ENCODE measurements at places on chromosomes 4 and X.

- no peak for DNase-seq
These were observed 35.8 kb downstream of the GRIA3 start for GRCh38 chrX:123219916-123220315.

- no peak for DNase-seq
These were observed 14.1 kb upstream of the PAPSS1 start for GRCh38 chr4:107734120-107734519.

DNA sequence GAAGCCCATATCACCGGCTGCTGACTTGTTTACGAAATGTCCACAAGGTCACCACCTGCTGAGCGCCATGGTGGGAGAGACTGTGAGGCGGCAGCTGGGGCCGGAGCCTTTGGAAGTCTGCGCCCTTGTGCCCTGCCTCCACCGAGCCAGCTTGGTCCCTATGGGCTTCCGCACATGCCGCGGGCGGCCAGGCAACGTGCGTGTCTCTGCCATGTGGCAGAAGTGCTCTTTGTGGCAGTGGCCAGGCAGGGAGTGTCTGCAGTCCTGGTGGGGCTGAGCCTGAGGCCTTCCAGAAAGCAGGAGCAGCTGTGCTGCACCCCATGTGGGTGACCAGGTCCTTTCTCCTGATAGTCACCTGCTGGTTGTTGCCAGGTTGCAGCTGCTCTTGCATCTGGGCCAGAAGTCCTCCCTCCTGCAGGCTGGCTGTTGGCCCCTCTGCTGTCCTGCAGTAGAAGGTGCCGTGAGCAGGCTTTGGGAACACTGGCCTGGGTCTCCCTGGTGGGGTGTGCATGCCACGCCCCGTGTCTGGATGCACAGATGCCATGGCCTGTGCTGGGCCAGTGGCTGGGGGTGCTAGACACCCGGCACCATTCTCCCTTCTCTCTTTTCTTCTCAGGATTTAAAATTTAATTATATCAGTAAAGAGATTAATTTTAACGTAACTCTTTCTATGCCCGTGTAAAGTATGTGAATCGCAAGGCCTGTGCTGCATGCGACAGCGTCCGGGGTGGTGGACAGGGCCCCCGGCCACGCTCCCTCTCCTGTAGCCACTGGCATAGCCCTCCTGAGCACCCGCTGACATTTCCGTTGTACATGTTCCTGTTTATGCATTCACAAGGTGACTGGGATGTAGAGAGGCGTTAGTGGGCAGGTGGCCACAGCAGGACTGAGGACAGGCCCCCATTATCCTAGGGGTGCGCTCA lies 8.7 kb upstream of the MSANTD1 start:
- no peak for DNase-seq

- no peak for DNase-seq
These were observed 379.8 kb downstream of the ZNF674 start for GRCh38 chrX:46165411-46165810.

- DNase-seq = no peak
These were observed 18.0 kb downstream of the TTC29 start for GRCh38 chr4:146927695-146928094.

- DNase-seq = no peak
These were observed 169.2 kb upstream of the ATP6AP2 start for GRCh38 chrX:40411340-40412111.

- no peak for DNase-seq
These were observed 38.7 kb upstream of the NDST4 start for GRCh38 chr4:115152081-115152480.

DNA sequence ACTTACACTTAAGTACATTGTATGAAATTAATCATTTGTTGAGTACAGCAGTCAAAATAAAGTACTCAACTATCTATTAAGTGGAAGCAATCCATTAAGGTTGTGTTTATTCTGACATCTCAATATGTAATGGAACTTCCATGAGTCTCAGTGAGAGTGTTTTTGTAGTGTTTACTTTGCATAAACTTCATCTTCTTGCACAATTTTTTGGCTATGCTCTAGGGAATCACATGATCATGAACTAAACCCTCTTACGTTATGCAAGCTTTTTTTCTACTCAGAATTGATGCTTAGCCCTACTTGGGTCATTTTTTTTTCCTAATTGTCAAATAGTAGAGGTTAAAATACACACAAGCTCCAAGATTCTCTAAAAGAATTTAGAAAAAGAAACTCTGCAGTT lies 21.1 kb upstream of the PIGA start:
- DNase-seq = no peak

DNA sequence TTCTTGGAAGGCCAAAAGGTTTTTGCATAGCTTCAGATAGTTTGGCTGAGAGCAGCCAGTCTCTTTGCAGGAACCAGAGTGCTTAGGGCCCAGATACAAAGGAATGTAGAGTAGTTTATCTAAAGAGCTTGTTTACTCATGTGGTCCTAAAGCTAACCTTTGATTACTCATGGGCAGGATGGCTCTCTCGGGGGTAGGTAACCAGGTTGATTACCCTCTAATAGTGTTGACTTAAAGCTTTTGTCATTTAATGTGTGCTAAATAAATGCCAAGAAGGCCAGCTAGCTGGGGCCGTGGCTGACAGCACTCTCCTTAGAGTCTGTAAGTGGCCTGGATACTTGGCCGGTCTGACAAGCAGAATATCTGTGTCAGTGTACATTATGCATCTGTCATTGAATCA lies 69.7 kb upstream of the MAGEB16 start:
- no peak for DNase-seq

DNA sequence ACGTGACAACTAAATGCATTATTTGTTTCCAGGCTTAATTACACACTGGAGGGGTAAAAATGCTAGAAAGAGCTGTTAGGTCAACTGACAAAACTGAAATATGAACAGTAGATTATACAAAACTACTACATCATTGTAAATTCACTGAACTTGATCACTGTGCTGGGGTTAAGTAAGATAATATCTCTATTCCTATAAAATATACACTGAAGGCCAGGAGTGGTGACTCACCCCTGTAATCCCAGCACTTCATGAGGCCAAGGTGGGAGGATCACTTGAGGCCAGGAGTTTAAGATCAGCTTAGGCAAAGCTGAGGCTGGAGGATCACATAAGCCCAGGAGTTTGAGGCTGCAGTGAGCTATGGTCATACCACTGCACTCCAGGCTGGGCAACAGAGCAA lies 31.8 kb upstream of the NKX6-1 start:
- no peak for DNase-seq

- no peak for DNase-seq
These were observed 21.1 kb downstream of the AMER1 start for GRCh38 chrX:64184396-64184795.

- DNase-seq = no peak
These were observed 357.3 kb upstream of the NDST4 start for GRCh38 chr4:115470763-115471162.

- no peak for DNase-seq
These were observed 7.2 kb upstream of the CPLX1 start for GRCh38 chr4:833156-833555.

GRCh38 chrX:110733166-110733565 lies 62.5 kb downstream of the CHRDL1 start:
- DNase-seq = no peak

DNA sequence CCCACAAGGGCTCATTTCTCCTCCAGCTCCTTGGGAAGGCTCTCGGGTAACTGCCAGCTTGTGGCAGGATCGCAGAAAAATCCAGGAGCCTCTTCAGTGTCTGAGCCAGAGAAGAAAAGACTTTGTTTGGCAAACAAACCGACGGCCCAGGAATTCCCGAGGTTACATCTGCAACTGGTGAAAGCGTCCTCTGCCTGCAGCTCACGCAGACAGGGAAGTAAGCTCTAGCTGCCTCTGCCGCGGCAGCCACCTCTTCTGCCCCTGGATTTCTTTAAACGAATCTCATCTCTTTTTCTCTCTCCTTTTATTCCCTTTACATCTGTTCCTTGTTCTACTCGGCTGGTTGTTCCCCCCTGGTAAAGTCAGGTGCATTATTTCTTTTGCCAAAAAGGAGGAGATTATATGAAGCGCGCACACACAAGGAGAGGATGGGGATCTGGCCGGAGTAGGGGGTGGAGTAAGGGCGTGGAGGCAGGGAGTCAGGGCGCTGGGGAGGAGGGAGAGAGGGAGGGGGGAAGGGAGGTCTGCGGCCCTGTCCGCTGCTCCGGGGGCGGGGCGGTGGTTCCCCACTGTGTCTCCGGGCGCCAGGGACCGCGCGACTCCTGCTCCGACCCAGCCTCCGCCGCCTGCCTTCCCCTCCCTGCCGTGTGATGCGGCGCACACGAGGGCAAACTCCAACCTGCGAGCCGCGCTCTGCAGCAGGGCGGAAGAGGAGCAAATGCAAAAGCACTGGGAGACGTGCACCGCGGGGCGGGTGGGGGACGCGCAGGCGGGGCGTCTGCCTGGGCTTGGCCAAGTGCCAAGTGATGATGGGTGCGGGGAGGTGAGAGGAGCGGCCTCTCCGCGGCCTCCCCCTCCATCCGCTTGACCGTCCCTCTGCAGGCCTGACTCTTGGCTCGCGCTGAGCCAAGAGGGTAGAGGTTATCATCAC lies at the start of gene DCHS2:
DCHS2 (minus strand) TSS at position 459 of the 931 bp plus-strand sequence; CDS start at position 15, 444 bp downstream.
- DNase-seq = no peak

DNA sequence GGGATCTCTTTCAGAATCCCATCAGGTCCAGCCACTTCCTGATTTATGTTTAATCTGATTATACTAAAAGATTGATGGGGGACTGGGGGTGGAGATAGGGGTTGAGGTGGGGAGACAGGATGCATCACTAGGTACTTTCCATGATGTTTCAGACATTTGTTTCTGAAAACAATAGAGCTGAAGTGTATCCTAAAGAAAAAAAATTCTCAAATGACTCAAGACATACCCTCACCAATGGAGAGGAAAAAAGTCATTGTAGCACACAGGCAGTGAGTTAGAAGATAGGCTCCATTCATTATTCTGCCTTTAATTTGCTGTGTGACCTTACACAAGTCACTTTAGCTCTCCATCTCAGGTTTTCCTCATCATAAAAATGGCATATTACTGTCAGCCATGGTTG lies 33.1 kb downstream of the LHFPL1 start:
- DNase-seq = no peak

DNA sequence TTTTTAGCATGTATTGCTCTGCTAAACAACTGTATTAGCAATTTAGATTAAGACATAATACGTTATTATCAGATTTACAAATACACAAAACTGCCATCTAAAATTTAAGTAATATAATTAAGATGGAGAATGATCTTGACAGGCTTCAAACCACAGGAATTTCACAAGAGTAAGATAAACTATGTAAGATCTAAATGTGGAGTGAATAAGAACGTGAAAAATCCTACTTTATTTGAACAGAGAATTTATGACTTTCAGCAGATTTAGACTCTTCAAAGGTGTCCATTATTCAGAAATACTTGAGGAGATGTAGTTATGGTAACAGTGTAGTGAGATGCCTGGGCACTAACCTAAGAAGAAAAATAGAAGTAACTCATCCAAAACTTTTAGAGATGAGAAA lies 73.2 kb downstream of the SLC4A4 start:
- no peak for DNase-seq

- DNase-seq = no peak
These were observed 25.6 kb upstream of the TEX13C start for GRCh38 chrX:125293850-125294780.

DNA sequence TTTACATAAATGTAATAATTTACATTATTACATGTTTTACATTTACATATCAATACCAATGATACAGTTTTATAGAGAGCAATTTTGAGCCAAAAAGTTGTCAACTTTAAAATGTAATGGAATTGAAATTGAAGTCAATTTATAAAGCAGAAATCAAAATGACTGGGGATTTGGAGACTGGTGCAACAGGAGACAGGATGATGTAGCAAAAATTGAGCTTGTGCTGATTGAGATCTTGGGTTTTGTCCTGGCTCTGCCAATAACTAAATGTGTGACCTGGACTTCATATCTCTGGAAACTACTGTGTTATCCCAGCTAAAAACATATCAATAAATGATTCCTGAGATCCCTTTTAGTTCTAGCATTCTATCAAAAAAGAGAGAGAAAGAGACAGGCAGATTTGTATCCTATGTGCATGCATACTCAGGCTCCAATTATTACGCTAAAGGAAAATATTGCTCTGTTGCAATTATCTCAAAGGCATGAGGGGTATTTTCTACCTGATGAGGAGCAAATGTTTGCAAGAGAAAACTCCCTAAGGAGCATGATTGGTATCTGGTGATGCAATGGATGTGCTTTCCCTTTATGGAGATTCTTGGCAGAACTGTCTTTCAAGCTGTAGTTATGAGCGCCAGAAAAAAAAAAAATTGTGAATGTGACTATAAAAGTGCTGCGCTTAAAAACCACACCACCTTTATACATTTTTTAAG lies 14.7 kb downstream of the EXOC1L start:
- no peak for DNase-seq

GRCh38 chr4:52983563-52984303 lies 121.6 kb downstream of the RASL11B start:
- no peak for DNase-seq

Measured in stimulated activated CD8-positive, alpha-beta memory T cell treated with anti-CD3 and anti-CD28 coated beads, Interleukin-4, amount 100 ng/mL, for 1 hour (primary cell).